Activated CD8-positive, alpha-beta T cell treated with anti-CD3 and anti-CD28 coated beads, Interleukin-2, amount 10 ng/mL, durations not matched to agents 7 days and 5 days (primary cell): ENCODE measurements at places on chromosomes 3 and 15. TPM values are rescaled to one million over a fixed set of nuclear protein-coding genes. Genes with fewer than 3 reads are reported as not detected.
A peak's percentile ranks its signal among the peaks of the same experiment; 100 is the strongest.

The GOLGA6L7 gene
- total RNA-seq = not detected

The CADM2 gene
- 0.21 TPM for total RNA-seq

The PCLAF gene
- total RNA-seq = 135 TPM

The PLSCR5 gene
- total RNA-seq = not detected

The GOLGA8S gene
- total RNA-seq = 0.92 TPM

The SLC35A5 gene
- total RNA-seq = 21.0 TPM

The PEX5L gene
- total RNA-seq = not detected

The IMPDH2 gene
- total RNA-seq = 227 TPM

The SLC2A2 gene
- not detected for total RNA-seq

- DNase-seq = no peak
Observed at GRCh38 chr3:11145888-11146287, 8.4 kb upstream of the HRH1 start.

DNA sequence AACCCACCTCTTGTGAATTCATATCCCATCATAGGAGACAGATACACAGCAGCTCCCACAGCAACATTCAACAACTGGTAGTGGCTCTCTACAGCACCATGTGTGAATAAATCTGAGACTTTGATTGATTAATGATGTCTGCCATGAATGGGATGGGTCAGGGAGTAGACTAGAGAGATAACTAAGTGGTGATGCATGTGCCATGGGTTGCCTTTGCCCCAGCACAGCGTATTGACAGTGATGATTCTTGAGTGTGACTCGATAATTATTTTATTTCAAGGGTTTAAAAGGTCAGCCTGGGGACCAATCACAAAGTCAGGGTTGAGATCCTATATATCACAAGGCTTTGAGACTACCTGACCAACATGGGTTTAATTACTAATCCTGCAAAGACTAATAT, 295.9 kb downstream of the PTPRG start:
- no peak for DNase-seq

GRCh38 chr15:70097063-70097320, 725 bp downstream of the TLE3 start:
- no peak for DNase-seq

DNA sequence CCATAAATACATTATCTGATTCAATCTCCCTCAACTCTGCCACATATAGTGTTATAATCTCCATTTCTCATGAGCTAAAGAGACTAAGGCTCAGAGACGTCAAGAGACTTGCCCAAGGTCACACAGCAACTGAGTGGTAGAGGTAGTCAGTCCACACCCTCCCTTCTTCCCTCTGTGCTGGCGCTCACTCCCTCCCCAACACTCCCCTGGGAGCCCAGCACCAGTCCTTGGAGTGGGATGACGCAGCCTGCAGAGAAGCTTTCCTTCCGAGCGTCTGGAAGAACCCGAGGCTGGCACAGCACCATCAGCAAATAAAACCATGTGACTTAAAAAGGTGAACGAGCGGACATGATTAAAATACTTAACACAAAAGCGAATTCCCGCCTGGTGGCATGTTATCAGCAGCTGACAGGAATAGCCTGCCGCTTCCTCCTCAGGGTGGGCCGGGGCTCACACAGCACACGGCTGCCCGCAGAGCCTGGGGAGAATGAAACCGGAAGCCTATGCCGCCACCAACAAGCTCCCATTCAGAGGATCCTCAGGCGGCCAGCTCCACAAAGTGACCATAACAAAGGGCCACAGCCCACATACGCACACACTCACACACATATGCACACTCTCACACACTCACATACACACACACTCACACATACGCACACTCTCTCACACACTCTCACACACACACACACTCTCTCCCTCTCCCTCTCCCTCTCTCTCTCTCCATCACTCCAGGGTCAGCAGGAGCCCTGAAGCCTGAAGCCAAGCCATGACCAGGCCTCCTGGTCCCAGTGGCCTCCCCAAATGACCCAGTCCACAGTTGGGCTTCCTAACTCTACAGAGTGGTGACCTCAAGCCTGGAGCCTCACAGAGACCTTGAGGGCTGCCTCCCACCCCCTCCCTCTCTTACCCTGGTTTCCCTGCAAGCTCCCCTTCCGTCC, 120.5 kb downstream of the XXYLT1 start:
- DNase-seq = peak; percentile 62

GRCh38 chr15:57436961-57437360, 60.7 kb downstream of the CGNL1 start:
- no peak for DNase-seq

DNA sequence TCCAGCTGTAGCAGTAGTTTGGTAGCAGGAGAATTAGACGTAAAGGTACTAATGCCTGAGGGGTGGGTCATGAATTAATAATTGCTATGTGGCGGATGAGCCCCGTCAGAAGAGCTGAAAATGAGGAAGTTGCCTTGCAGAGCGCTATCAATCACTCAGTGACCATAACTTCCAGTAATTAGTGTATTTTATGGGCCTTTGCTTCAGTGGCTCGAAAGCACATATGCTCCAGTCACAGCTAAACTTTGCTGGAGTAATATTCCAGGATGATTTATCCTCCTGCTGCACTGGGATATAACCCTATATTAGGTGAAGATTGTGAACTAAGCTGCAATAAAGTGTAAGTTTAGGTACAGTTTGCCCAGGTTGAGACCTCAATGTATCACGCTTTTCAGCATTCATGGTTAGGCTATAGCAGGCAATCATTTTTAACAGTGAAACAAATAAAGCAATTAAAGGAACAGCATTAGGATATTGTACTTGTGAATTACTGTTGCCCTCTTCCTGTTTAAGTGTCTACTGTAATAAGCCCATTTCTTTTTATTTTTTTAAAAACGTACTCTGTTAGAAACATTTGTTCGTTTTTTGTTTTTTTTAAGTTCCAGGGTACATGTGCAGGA, 104.6 kb upstream of the SKOR1 start:
- DNase-seq = no peak

DNA sequence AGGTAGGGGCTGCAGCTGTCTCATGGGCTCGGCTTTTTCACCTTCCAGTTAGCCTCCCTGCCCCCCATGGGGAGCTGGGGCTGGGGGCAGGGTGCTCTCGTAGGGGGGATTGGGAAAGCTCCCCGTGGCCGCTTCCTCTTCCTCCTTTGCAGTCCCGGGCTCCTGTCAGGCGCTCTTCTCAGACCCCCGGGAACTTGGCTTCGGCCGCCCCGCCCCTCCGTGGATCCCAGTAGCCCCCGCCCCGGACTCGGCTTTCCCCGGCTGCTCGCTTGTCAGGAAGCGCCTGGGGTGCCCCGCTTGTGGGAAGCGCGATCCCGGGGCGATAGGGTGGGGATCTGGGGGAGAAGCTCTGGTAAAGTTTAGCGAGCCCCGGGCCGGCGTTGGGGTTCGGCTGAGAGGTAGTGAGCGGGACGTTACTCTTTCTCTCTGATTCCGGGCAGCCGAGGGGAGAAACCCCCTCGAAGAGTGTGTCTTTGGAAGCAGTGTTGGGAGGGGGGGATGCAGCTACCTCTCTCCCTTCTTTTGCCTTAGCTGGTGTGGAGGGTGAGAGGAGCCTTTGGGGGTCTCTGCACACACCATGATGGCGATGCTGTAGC, 611 bp downstream of the PIAS1 start:
- peak; percentile 47 for DNase-seq

DNA sequence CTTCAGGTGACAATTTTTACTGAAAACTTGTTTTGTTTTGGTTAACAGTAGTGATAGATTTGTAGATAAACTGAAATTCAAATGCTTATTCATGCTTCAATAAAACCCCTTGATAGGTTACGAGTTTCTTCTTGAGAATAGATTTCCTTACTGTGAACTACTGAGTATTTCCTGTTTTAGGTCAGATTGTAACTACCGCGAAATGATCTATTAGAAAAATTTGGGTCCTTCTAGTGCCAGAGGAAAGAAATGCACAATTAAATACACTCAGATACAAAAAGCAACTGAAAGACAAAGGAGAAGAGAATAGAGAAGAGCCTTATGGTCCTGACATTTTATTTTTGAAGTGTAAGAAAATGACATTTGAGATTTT, 251.7 kb upstream of the TBL1XR1 start:
- no peak for DNase-seq

DNA sequence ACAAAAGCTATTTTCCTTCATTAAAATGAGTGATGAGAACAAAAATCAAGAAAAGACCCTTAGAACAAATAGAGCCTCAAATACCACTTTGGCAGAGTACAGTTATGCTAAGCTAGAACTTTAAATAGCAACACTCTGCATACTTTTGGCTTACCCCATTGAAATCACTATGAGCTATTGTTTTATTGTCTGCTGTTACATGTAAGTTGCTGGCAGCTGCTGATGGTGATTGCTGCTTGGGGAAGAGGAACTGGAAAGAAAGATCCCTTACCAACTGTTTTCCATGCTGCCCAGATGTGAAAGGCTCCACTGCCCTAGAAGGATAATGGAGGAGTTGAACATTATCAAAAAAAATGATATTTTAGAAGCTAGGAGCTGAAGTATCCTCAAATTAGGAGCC, 135.4 kb downstream of the SYNPR start:
- DNase-seq = no peak

- no peak for DNase-seq
Observed at GRCh38 chr3:133113927-133114597, 75.9 kb downstream of the TMEM108 start.

GRCh38 chr15:39587096-39587721, 6.3 kb downstream of the THBS1 start:
- no peak for DNase-seq

DNA sequence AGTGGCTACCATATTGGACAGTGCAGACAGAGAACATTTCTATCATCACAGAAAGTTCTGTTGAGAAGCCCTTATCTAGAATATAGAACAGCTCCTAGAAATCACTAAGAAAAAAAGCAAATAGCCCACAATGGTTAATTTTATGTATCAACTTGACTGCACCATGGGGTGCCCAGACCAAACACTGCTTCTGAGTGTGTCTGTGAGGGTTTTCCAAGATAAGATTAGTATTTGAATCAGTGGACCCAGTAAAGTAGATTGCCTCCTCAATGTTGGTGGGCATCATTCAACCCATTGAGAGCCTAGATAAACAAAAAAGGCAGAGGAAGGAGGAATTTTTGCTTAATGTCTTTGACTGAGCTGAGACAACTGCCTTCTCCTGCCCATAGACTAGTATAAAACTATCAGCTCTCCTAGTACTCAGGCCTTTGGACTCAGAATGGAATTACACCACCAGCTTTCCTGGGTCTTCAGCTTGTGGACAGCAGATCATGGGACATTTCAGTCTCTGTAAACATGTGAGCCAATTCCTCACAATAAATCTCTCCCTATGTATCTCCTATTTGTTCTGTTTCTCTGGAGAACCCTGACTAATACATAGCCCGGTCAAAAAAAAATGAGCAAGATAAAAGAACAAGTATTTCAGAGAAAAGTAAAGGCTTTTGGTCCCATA, 55.9 kb upstream of the OXTR start:
- DNase-seq = no peak

DNA sequence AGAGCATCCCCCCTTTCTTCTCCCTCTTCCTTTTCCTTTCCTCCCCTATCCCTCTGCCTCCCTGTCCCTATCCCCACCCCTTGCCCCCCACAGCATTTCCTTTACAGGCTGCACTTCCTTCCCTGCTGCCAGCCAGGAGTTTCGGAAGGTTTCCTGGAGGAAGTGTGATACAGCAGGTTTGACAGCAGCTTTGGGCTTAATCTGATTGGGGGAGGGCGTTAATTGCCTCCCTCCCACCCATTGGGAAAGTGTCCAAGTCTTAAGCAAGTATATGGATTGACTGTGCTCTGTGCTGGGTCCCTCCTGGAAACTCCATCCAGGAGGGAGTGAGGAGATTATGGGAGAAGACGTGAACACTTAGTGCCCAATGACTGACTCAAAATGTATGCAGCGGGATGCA, 1.8 kb downstream of the SCAMP5 start:
- no peak for DNase-seq

DNA sequence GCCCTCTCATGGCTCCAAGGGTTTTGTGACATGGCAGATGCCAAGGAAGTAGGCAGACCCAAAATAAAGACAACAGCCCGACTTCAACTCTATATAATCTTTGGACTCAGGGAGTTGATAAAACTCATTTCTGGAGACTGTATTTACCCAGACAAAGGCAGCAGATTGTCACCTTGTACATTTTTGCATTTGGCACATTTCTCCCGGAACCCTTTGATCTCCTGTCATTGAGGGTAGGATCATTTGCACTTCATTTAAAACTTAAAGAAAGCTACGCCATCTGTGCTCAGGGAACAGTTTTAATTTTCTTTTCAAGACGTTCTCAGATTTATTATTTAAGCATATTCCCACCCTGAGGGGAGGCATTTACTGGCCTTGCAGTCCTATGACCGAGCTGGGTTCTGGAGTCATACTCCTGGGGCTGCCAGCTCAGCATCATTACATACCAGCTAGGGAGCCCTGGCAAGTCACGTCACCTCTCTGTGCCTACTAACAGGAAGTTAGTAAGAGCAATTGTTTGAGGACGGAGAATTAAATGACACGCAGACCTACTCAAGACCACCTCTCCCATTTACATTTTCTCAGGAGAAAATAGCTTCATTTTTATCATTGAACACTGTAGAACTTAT, 5.9 kb downstream of the CDCP1 start:
- no peak for DNase-seq

DNA sequence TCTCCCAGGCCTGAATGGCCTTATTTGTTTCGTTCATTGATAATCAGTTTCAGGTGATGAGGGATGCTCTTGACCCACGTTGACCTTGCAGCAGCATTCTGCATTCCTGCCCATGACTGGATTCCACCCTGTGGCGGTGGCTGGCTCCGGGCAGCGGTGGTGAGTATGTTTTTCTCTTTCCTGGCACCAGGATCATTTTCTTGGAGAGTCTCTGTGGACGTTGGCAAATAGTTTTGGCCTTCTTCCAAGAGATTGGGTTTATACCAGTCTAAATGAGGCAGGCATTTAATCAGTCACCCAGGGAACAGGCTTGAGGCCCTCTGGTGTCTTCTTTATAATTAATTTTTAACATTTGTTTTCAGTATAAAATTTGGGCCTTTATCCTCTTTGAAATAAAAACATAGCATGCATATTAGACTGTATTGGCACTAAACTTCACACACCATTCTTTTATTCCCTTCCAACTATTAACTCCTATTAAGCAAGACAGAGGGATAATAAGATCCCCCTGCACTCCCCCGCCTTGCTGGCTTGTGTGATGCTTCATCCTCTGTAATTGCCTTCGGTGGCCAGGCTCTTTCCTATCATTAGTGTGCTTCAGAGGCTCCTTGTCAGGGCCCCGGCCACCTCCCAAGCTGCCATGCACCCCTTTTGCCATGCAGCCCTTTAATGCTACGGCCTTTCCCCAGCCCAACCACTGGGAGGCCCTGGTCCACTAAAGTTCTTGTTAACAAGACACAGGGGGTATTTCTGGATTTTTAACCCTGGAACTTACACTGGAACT, 176.2 kb upstream of the TOPAZ1 start:
- no peak for DNase-seq

DNA sequence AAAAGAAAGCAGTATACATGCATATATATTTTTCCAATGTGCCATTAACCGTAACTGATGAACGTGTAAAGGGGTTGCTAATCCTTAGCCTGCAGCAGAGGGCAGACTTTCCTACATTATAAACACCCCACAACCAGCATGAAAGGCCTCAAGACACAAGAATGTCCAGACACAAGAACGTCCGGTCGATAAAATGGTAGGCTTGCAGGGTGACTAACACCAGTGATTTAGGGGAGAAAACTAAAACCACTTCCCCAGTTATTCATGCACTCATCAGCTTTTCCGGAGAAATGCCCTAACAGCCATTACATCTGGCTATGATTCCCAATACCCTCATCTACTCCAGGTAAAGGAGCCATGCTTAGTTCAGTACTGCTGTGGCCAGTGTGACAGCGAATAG, 57.4 kb downstream of the LRTM1 start:
- DNase-seq = no peak

- no peak for DNase-seq
Observed at GRCh38 chr3:13613343-13614190, 64.6 kb downstream of the FBLN2 start.

GRCh38 chr3:140922634-140923033, 19.0 kb upstream of the SLC25A36 start:
- no peak for DNase-seq
